ENCODE measurements at places on chromosomes 3 and 15. TPM values are rescaled to one million over a fixed set of nuclear protein-coding genes. Genes with fewer than 3 reads are reported as not detected.
A peak's percentile ranks its signal among the peaks of the same experiment; 100 is the strongest.

Gene C15orf62
- total RNA-seq, result 0.55 TPM

Gene NRROS
- 6.5 TPM for total RNA-seq

Gene XCR1
- total RNA-seq, result not detected

Gene GMNC
- not detected for total RNA-seq

Gene PP2D1
- not detected for total RNA-seq

Gene STARD9
- 25.3 TPM for total RNA-seq

DNA sequence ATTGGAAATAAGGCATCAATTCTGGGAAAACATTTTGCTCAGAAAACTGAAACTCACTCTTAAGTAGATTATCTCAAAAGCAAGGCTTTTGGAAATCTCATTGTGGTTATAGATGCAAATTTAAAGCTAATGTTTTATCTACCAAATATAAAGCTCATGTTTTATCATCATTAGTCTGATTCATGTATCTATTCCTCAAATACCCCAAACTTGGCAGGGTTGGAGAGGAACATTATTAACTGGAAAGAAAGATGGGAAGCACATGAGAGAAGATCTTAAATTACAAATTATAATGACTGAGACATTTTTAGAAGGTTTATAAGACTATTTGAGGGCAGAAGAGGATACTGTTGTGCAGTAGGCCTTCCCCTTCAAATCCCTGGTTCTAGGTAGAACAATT, 137.3 kb upstream of the TGFBR2 start:
- no peak overlapping the region for H3K27ac ChIP-seq
- no peaks in the 10 kb centered on the region for H3K4me1 ChIP-seq
- no peak for DNase-seq
- H3K27me3 ChIP-seq, result no peaks in the 10 kb centered on the region

- H3K4me1 ChIP-seq, result no peaks in the 10 kb centered on the region
- no peak for DNase-seq
- no peaks in the 10 kb centered on the region for H3K36me3 ChIP-seq
- no peaks in the 10 kb centered on the region for H3K27me3 ChIP-seq
- no peak overlapping the region for H3K4me3 ChIP-seq
These were observed 3.9 kb upstream of the FURIN start for GRCh38 chr15:90864507-90864906.

GRCh38 chr3:113275929-113276750, 64.8 kb downstream of the BOC start:
- peak overlapping the region; percentile 30 for H3K4me3 ChIP-seq
- no peaks in the 10 kb centered on the region for H3K36me3 ChIP-seq
- peaks cover 13% of the 10 kb centered on the region for H3K4me1 ChIP-seq
- H3K27me3 ChIP-seq, result no peaks in the 10 kb centered on the region

GRCh38 chr15:90033448-90033847, 32.3 kb downstream of the ZNF710 start:
- H3K36me3 ChIP-seq, result no peaks in the 10 kb centered on the region
- H3K4me1 ChIP-seq, result peaks cover 5% of the 10 kb centered on the region
- H3K27me3 ChIP-seq, result no peaks in the 10 kb centered on the region
- H3K27ac ChIP-seq, result no peak overlapping the region

- H3K4me3 ChIP-seq, result no peak overlapping the region
- H3K4me1 ChIP-seq, result no peaks in the 10 kb centered on the region
- peak overlapping the region; percentile 10 for H3K27ac ChIP-seq
- DNase-seq, result peak; percentile 27
These were observed 52.3 kb downstream of the NCEH1 start for GRCh38 chr3:172658344-172659245.

DNA sequence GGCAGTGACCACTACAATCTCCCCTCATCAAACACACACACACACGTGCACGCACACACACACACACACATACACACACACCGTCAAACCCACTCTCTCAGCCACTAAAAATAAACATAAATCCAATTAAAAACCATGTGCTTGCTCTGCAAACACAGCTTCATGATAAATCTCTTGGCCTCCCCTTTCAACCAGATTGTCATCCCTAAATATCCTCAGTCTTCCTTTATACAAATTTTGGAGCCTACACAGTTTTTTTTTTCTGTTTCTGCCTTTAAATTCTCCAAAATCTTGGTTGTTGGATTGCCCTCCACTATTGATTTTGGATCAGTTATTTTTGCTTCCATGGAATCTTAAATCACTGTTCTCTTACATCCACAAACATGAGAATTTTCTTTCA, 245.6 kb downstream of the SATB1 start:
- no peak for DNase-seq
- no peaks in the 10 kb centered on the region for H3K36me3 ChIP-seq
- H3K27ac ChIP-seq, result no peak overlapping the region
- no peaks in the 10 kb centered on the region for H3K27me3 ChIP-seq
- no peaks in the 10 kb centered on the region for H3K4me1 ChIP-seq
- no peak overlapping the region for H3K4me3 ChIP-seq

DNA sequence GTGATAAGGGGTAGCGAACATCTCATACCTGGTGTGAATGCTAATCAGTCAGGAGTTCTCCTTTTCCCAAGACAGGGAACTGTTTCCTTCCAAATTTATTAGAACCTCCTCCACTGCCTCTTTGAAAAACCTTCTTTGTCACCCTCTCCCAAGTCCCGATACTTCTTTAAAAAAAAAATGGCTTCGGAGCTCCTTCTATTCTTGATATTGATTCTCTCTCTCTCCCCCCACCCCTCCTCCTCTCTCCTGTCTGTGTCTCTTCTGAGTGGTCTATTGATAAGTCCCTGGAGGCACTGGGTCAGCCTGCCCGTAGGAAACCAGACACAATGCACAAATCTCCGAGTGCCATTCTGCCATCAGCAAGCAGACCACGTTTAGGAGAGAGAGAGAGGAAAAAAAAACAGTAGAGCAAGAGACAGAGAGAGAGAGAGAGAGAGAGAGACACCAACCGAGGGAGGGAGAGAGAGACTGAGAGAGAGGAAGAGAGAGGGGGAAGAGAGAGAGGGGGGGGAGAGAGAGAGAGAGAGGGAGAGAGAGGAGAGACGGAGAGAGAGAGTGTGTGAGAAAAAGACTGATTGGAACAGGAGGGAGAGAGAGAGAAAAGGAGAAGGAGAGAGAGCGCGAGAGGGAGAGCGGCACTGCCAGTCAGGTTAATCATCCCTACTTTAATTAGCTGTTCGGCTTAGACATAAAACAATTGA, 160.9 kb downstream of the TIGIT start:
- no peak for DNase-seq
- no peaks in the 10 kb centered on the region for H3K36me3 ChIP-seq
- H3K27me3 ChIP-seq, result no peaks in the 10 kb centered on the region
- H3K4me3 ChIP-seq, result peak overlapping the region; percentile 48
- peak overlapping the region; percentile 78 for H3K27ac ChIP-seq

- no peak overlapping the region for H3K4me3 ChIP-seq
- H3K36me3 ChIP-seq, result no peaks in the 10 kb centered on the region
- H3K4me1 ChIP-seq, result no peaks in the 10 kb centered on the region
- H3K27ac ChIP-seq, result no peak overlapping the region
- no peaks in the 10 kb centered on the region for H3K27me3 ChIP-seq
These were observed 13.9 kb downstream of the UPK1B start for GRCh38 chr3:119187266-119187665.

DNA sequence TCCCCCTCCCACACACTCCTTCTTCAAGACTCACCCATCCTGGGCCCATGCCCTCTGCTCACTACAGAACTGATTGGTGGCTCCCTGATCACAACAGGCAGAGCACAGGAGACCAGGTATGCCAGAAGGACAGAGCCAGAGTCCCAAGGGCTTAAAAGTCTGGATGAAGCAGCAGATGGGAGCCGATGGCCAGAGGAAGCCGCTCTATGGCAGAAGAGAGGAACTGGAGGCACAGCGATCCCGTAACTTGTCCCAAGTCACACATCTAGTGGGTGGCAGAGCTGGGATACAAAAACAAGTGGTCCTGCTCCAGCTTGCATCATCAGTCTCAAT, 20.7 kb downstream of the ITGA11 start:
- no peak overlapping the region for H3K4me3 ChIP-seq
- H3K27me3 ChIP-seq, result no peaks in the 10 kb centered on the region
- no peaks in the 10 kb centered on the region for H3K36me3 ChIP-seq
- H3K4me1 ChIP-seq, result peaks cover 10% of the 10 kb centered on the region
- DNase-seq, result peak; percentile 20
- peak overlapping the region; percentile 89 for H3K27ac ChIP-seq

- no peak for DNase-seq
- no peaks in the 10 kb centered on the region for H3K36me3 ChIP-seq
- H3K4me1 ChIP-seq, result no peaks in the 10 kb centered on the region
- no peak overlapping the region for H3K4me3 ChIP-seq
These were observed 430.7 kb upstream of the CFAP20DC start for GRCh38 chr3:59480486-59480995.

DNA sequence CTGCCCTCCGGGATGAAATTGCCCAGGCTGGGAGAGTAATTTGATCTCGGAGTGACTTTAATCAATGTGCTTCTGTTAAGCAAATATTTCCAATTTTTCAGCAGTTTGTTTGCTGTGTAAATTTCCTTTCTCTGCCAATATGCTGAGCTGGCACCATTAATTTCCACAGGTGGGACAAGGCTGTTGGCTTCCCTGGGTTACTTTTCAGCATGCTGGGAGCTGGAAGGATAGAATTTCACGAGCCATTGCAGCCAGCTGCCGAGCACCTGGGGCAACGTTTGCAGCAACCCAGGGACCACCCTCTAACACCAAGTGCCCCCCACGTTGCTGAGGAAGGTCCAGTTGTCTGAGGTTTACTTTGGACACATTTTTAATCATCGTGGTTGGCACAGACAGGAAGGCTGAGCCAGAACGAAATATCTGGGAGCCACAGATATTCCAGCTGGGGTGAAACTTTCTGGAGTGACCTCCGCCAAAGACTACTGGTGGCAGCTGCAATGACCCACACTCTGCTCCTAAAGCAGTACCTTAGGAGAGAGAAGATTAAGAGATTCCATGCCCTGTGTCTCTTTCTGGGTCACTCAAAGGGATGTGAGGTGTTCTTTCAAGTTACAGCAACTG, 293.3 kb upstream of the RGMA start:
- no peaks in the 10 kb centered on the region for H3K36me3 ChIP-seq
- no peaks in the 10 kb centered on the region for H3K4me1 ChIP-seq
- no peaks in the 10 kb centered on the region for H3K27me3 ChIP-seq
- H3K4me3 ChIP-seq, result no peak overlapping the region
- H3K27ac ChIP-seq, result no peak overlapping the region

GRCh38 chr3:125647318-125648014, 52.2 kb upstream of the OSBPL11 start:
- no peak overlapping the region for H3K4me3 ChIP-seq
- no peak overlapping the region for H3K27ac ChIP-seq

DNA sequence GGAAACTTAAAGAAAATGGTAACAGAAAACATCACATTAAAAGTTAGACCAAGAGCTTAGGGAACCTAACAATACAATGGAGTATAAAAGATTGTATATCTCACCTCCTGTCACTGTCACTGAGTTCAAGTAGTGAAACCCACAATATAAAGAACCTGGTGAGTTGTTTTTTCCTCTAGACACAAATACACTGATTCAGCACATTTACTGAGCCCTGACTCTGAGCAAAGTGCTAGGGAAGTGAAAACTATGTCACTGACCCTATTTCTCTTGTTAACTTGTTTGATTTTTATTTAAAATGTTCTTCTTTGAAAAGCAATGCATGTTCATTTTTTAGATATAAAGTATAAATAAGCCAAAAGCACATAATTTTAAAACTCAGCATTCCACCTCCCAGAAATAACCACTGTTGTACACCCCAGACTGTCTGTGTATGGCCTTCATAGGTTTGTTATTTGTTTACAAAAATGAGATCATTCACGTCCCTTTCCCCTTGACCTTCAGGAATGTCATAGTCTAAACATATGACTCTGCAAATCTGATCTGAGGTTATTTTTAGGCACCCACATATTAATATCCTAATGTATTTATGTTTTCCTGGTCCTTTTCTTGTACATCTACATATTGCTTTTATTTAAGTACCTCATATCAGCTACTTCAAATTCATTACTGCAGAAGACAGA, 69.2 kb upstream of the CSTA start:
- no peaks in the 10 kb centered on the region for H3K36me3 ChIP-seq
- no peaks in the 10 kb centered on the region for H3K4me1 ChIP-seq
- no peak overlapping the region for H3K4me3 ChIP-seq
- no peak overlapping the region for H3K27ac ChIP-seq
- no peak for DNase-seq
- H3K27me3 ChIP-seq, result no peaks in the 10 kb centered on the region

GRCh38 chr15:75671730-75672602, 24.3 kb downstream of the SNX33 start:
- DNase-seq, result no peak
- H3K4me1 ChIP-seq, result peaks cover 23% of the 10 kb centered on the region
- H3K27ac ChIP-seq, result peak overlapping the region; percentile 82
- no peaks in the 10 kb centered on the region for H3K27me3 ChIP-seq

- H3K4me3 ChIP-seq, result no peak overlapping the region
- DNase-seq, result no peak
- H3K36me3 ChIP-seq, result no peaks in the 10 kb centered on the region
- H3K4me1 ChIP-seq, result no peaks in the 10 kb centered on the region
- H3K27me3 ChIP-seq, result no peaks in the 10 kb centered on the region
These were observed 65.7 kb upstream of the IL12A start for GRCh38 chr3:159922861-159923312.

DNA sequence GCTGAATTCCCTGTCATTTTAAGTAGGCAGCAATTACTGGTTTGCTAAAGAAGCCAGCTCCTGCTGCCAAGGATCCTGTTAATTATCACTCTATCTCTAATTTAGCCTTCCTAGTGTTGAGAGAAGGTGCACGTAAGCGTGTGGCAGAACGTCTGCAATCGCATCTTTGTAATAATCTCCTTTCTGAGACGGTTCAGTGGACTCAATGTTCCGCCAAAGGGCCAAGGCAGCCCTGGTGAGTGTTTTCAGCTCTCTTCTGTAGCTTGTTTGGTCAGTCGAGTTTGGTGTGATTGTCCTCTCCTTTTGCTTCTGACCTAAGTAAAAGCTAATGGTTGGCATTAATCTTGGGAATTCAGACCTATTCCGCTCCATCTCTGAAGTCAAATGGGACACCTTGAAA, 24.2 kb downstream of the MITF start:
- H3K4me3 ChIP-seq, result no peak overlapping the region
- peak overlapping the region; percentile 93 for H3K27ac ChIP-seq

DNA sequence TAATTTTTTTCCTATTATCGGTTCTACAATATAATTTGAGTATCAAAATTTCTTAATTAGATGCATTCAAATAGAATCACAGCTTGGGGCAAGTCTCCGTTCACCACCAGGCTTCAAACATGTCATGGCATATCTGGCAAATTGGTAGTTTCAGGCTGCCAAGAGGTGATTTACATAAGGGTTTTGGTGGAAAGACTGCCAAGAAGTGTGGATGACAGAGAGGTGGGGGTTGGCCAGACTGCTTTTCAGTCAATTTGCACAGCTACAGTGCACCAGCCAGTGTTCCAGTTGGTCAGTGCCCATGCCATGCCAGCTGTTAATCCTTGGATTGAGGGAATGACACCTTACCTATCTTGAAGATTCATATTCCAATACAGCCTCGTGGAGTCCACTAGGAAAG, 8.4 kb upstream of the GSK3B start:
- H3K4me1 ChIP-seq, result no peaks in the 10 kb centered on the region
- DNase-seq, result no peak
- no peak overlapping the region for H3K27ac ChIP-seq
- H3K27me3 ChIP-seq, result no peaks in the 10 kb centered on the region
- no peaks in the 10 kb centered on the region for H3K36me3 ChIP-seq

- no peaks in the 10 kb centered on the region for H3K36me3 ChIP-seq
- peak overlapping the region; percentile 47 for H3K27ac ChIP-seq
- H3K27me3 ChIP-seq, result no peaks in the 10 kb centered on the region
- peak; percentile 55 for DNase-seq
- peaks cover 16% of the 10 kb centered on the region for H3K4me1 ChIP-seq
- no peak overlapping the region for H3K4me3 ChIP-seq
These were observed 12.0 kb downstream of the CSRNP1 start for GRCh38 chr3:39141171-39141995.
